ENCODE measurements at places on chromosomes 12 and 14.

GRCh38 chr12:75986001-75986746 is 45.4 kb downstream of the PHLDA1 start:
- DNase-seq: no peak

- no peak for DNase-seq
Observed at GRCh38 chr14:21048638-21049037, 6.5 kb downstream of the RNASE7 start.

DNA sequence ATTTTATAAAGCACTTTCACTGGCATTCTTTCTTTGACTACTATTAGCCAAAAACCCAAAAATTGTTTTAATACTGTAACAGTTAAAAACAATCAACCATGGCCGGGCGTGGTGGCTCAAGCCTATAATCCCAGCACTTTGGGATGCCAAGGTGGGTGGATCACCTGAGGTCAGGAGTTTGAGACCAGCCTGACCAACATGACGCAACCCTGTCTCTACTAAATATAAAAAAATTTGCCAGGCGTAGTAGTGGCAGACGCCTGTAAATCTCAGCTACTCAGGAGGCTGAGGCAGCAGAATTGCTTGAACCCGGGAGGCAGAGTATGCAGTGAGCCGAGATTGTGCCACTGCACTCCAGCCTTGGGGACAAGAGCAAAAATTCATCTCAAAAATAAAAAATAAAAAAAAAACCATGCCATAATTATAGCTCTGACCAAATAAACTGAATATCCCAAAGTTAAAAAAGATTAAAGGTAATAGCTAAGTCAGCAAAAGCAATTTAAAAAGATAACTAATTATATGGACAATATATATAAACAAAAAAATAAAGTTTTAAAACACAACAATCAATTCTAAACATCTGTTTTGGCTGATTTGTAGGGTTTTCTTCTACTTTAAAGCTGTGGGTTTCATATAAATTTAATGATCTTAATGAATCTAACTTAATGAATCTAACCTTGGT is 10.0 kb downstream of the SINHCAF start:
- no peak for DNase-seq

DNA sequence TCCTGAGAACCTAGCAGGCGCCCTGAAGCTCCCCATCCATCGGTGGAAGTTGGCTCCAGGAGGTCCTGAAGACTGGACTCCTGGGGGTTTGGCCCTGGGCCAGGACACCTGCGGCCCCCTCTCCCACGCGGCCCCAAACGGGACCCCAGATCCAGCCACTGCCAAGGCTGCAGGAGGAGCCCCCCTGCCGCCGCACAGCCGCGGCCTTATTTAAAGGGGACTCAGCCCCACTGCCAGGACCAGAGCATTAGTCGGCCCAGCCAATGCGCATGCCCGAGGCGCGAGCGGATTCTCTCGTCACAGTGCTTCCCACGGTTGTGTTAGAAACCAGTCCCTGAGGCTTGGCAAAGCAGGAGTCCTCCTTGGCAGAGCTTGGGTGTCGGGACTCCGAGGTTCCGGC is 775.2 kb upstream of the ALG10B start:
- no peak for DNase-seq

- DNase-seq: no peak
Observed at GRCh38 chr12:7984900-7985299, 47.6 kb upstream of the FOXJ2 start.

DNA sequence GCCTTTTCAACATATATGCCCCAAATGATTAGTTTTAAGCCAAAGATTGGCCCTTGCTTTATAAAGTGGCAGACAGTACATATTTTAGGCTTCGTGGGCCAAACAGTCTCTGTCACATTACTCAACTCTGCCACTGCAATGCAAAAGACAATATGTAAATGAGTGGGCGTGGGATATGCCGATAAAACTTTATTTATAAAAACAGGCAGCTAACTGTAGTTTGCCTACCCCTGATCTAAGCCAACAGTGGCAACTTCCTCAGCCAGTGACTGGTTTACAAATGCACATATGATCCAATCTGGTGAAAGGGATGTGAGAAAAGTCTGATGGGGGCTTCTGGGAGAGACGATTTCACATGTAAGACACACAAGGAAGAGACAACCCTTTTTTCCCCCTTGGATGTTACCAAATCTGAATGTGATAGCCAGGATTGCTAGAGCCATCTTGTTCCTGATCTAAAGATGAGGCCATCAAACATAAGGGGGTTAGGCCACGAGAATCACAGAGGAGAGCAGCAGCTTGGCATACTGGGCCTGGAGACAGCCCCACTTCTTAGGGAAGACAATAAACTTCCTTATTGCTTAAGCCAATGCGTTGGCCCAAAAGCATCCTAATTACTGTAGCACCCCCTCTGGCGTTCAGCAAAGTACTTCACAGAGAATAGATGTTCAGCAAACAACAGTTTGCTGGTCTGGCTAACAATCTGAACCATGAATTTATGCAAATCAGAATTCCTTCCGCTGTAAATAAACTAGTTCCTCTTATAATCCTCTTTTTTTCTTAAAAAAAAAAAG is 75.2 kb upstream of the TMCC3 start:
- no peak for DNase-seq

DNA sequence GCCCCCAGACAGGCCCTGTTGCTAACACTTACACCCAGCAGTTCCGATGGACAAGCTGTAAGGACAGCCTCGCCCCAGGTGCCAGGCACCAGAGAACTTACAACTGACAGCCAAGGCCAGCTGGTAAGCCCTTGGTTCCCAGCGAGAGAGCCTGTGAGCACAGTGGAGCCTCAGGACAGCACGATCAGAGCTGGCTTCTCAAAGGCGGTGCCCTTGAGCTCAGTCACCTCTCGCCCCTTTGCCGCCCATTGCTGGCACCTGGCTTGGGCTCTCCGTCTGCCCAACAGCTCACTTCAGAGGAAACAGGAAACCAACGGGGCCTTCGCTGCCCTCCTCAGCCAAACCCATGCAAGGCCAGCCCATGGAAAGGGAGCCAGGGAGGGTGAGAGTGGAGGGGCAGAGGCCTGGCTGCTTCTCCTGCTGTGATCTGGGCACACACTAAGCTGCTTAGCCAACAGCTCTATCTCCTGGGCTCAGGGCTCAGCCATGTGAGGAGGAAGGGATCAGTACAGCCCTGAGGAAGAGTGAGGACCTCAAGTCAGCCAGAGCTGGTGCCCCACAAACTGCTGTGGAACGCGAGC is 98.5 kb downstream of the SINHCAF start:
- DNase-seq: no peak

DNA sequence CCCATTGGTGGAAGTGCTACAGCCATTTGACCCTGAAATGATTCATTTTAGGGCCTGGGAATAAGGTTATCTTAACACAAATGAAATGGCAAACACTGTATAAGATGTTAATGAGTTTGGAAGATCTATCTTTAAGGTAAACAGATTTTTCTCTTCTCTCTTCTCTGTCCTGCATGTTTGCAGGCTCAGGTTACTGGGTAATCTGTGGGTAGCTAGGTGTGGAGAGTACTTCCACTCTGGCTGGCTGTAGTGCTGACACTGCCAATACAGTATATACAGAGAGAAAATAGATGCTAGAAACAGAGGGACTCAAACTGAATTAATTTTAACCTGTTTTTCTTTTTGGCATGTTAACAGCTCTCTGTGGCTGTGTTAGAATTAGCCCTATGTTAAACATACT is 84.6 kb downstream of the SLC38A6 start:
- DNase-seq: no peak

GRCh38 chr12:67047634-67048033 is 221.5 kb upstream of the CAND1 start:
- DNase-seq: no peak

DNA sequence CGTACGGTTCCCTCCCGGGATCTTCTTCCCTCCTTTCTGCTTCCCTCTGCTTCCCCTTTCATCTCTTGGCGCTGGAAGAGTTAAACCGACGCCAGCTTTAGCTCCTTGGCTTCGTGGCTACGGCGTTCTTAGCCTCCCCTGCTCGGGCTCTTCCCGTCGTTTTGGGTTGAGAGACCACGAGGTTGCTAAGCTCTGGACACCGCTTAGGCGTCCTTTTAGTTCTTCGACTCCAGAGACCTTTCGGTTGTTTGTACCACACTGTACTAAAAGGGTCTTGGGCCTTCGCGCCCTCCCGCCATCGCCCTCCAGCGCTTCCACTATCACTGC is 545 bp downstream of the CPSF2 start:
- no peak for DNase-seq

- no peak for DNase-seq
Observed at GRCh38 chr12:72006766-72007165, 68.1 kb downstream of the TPH2 start.

DNA sequence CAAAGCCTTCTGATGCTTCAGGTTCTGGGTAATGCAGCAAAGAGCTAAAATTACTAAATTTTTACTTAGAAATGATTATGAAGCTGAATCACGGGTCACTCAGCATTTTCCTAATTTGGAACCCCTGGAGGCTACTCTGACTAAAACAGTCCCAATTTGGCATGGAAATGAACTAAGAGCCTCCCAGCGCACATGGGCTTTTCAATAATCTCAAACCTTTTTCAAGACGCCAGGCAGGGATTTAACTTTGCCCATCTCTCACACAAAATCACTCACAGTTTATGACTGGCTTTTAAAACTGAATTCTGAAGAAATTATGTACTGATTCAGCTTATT is 68.3 kb downstream of the LLPH start:
- DNase-seq: no peak

- no peak for DNase-seq
Observed at GRCh38 chr14:24198814-24199524, 3.7 kb upstream of the TM9SF1 start.

GRCh38 chr12:111823891-111824290 is 18.1 kb upstream of the MAPKAPK5 start:
- DNase-seq: no peak

DNA sequence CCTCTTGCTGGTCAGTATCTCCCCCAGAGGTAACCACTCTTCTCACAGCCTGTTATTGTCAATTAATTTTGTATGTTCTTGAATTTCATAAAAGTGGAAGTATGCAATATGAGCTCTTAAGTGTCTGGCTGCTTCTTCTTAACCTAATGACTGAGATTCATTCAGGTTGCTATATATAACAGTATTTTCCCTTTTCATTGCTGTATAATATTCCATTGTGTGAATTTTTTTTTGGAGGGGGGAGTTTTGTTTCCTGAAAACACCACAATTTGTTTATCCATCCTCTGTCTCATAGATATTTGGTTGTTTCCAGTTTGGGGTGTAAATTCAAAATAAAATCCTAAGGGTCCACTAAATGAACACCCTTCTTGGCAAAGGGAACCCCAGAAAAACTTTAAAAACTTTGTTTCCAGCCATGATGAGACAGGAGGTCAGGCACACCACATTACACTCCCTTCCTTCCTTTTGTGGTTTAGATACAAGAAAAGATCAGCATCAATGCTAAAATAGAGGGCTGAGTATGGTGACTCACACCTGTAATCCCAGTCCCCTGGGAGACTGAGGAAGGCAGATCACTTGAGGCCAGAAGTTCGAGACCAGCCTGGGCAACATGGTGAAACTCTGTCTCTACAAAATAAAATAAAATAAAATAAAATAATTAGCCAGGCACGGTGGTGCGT is 4.1 kb upstream of the DAO start:
- no peak for DNase-seq

GRCh38 chr12:93072340-93072739 is 143.2 kb upstream of the EEA1 start:
- no peak for DNase-seq
